ENCODE measurements at places on chromosomes 2 and 18.

- DNase-seq = no peak
These were observed 234.4 kb downstream of the SOCS6 start for GRCh38 chr18:70523035-70523791.

- DNase-seq = no peak
These were observed 89.3 kb downstream of the ARMC9 start for GRCh38 chr2:231287696-231288095.

- DNase-seq = no peak
These were observed 44.1 kb downstream of the ERBB4 start for GRCh38 chr2:212494418-212495020.

- no peak for DNase-seq
These were observed 24.8 kb upstream of the LMAN1 start for GRCh38 chr18:59383851-59384250.

DNA sequence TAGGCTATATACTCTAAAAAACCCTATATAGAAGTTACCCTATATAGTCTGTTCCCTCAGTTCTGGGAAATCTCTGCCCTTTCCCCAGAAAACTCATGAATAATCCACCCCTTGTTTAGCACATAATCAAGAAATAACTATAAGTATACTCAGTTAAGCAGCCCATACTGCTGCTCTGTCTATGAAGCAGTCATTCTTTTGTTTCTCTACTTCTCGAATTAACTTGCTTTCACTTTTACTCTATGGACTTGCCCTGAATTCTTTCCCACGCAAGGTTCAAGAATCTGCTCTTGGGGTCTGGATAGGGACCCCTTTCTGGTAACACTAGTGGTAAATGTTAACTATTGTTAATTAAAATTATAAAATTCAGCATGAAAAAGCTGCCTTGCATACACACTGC is 17.4 kb upstream of the AP1S3 start:
- DNase-seq = no peak

DNA sequence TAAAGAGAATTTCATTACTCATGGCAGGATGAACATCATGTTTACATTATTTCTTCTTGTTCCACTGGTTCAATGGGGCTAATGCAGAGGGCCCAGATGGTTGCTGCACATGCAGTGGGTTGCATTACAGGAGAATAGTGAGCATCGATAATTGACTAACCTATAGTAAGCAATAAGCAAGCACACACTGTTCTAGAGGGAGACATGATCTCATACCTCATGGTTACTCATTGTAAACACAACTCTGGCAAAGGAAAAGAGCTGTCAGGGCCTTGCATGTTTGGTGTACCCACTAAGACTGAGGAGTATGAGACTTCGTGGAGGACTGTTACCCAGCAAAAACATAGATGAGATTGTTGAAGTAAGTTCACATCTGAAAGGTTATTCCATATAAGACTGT is 885.6 kb upstream of the VRK2 start:
- no peak for DNase-seq

- DNase-seq = no peak
These were observed 397.4 kb downstream of the RND3 start for GRCh38 chr2:150090031-150090430.

DNA sequence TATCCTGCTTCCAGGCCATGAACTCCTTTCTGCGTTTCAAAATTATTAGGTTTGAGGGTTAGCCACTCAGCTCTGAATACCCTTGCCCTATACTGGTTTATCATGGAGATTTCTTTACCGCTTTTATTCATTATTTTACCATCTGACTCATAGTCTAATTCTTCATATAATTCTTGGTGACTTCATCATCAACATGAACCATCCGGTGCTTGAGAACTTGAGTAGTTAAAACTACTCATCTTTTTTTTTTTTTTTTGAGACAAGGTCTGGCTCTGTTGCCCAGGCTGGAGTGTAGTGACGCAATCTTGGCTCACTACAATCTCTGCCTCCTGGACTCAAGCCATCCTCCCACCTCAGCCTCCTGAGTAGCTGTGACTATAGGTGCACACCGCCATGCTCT is 94.2 kb upstream of the LHCGR start:
- DNase-seq = no peak

DNA sequence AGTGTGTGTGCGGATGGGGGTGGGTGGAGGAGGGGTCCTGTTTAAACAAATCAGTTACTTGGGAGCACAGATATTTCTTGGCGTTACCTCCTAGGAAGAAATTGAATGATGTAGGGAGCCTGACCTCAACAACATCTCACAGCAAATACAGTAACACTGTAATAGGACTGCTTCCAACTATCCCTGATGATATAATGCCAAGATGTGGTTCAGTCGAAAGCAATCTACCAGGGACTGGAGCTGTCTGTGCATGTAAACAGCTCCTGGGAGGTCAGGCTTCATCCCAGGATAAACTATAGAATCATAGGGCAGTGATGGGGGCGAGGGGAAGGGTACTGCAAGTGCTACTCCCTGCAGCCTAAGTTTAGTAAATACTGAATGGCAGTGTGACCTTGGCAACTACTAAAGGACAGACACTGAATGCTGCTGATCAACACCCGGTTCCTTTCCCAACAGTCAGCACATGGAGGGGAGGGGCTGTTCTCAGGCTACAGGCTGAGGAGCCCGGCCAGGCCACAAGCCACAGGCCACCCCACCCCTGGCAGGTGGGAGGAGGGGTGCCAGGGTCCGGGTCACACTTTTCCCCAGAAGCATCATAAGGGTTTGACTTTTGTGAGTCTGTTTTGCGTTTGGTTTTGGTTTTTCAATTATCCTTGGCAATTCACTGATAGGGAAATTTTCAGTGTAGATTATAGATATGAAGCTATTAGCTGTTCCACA is 85.3 kb upstream of the ZNF397 start:
- no peak for DNase-seq

- no peak for DNase-seq
These were observed 65.6 kb upstream of the REV1 start for GRCh38 chr2:99555404-99555803.

DNA sequence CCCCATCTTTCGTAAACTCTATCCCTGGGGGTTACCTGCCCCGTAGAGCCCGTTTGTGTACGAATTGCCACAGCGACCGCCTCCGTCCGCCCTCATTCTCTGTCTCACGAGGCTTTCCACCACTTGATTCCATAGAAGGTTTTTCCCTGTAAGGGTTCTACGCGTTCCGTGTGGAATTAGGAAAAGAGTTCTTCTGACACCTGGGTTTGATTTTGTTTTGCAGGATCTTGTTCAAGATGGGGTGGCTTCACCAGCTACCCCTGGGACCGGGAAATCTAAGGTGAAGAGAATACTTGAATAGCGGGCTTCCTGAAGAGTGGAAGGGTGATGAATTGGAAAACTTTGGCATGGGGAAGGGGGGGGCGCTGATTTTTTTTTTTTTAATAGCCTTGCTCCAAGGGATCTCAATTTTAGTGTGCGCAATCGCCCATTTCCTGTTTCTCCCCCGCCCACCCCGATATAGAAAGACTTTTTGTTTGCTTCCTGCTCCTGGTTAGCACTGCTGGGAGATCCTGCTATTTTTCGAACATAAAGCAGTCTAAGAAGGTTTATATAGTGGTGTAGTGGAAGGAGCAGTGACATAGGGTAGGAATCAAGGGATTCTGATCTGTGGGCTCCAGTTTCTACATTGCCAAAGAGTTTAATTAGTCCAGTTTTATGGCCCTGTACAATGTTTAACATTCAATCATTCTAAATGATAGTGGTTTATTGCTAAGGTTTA is 564 bp downstream of the GCC2 start:
- no peak for DNase-seq

DNA sequence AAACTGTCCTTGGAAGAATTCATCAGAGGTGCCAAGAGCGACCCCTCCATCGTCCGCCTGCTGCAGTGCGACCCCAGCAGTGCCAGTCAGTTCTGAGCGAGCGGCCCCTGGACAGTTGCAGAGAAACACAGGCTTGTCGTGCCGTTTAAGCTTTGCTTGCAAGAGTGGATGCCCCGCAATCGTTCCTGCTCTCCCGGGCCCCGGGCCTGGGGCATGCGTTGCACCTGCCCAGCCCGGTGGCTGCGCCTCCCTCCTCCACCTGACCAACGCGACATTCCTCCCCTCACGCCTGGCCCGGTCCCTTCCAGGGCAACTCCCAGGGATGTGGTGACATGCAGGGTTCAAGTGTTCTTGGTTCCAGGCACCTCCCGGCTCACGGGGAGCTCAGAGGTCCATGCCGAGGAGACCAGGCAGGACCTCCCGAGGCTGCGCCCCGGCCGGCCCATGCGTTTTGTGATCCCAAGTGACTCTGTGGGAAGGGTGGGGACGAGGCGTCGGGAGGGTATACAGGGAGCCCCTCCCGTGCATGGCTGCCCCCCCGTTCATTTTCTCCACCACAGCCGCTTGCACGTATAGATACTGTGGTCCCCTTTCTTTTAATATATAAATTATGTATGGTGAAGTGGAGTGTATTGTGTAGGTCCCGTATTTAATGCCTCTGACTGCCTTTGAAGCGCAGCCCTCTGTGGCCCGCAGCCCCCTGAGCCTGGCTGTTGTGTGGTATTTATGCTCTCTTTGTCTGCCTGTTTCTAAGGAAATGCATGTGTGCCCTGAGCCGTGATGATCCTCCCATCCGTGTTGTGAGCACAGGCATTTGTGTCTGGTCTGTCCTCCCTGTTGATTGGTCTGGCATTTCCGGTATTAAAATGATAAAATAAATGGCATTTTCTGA is 21.2 kb downstream of the ODC1 start:
- DNase-seq = no peak

DNA sequence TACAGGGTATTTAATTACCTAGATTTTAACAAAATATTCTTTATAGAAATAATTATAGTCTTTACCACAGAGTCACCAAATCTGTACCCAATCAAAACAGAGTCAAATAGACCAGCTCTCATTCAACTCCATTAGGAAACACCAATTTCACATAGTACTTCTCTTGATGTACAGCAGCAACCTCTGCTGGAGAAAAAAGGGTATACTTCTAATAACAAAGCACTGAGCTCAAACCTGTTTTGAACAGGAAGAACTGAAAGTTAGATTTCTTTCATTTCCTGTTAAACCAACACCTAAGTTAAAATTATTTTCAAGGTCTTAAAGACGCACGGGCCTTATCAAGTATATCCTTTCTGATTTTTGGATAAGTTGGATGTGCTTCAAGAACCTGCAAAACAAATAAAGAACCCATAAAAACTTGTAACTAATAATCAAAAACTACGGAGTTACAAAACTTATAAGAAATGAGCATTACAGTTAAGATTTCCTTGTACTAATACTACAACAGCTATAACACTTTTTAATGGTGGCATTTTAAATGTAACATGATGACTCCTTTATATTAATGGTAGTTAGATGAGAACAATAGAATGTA is 79.0 kb downstream of the TTC21B start:
- no peak for DNase-seq

GRCh38 chr2:236120829-236121228 is 47.4 kb downstream of the GBX2 start:
- no peak for DNase-seq

GRCh38 chr2:134283661-134284060 is 29.8 kb downstream of the MGAT5 start:
- DNase-seq = no peak

DNA sequence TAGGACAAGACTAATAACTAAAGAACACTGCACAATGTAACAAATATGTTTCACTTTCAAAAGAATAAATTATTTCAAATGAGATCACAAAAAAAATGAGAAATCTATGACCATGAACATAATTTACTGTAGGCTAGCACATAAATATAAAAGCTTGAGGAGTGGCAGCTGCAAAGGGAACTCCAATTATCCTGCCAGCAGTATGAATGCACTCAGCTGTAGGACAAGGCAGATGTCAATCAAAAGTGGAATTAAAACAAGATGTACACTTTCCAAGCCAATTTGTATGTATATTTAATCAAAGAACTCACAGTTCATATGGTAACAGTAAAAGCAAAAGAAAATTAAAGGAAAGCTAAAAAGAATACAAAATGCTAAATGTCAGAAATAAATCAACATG is 76.6 kb upstream of the NCKAP5 start:
- no peak for DNase-seq

- DNase-seq = no peak
These were observed 692 bp upstream of the TSHZ1 start for GRCh38 chr18:75209951-75210258.

DNA sequence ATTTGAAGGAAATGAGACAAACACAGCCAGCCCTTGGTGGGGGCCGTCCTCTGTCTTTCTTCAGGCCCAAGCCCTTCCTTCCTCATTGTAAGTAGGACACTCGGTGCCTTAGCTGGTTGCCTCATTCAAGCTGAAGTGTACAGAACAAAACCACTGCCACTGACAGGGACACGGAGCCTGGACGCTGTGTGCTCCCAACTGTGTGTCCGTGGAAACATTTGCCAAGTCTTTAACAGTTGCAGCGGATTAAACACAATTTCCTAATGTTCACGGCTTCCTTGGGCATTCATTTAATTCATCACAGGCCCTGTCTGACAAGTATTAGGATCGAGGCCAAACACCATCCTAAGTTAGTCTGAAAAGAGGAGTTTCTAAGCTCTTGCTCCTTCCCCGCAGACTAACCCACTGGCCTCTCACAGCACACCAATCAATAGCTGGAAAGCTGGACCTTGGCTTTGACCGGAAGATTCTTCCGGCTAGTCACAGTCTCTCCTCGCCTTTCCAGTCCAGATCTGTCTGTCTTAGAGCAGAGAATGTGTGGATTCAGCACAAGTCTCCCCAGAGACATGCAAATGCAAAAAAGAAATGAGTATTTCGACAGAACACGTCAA is 68.7 kb upstream of the ACSL3 start:
- DNase-seq = no peak

- DNase-seq = no peak
These were observed 30.9 kb downstream of the LONRF2 start for GRCh38 chr2:100291152-100291970.

GRCh38 chr2:212904646-212905045 is 246.8 kb downstream of the IKZF2 start:
- DNase-seq = no peak

GRCh38 chr18:49898421-49898820 is 85.1 kb upstream of the ACAA2 start:
- DNase-seq = peak; percentile 9

GRCh38 chr2:37549598-37549997 is 121.8 kb downstream of the CDC42EP3 start:
- DNase-seq = no peak

GRCh38 chr2:3780477-3781402 is 77.4 kb downstream of the DCDC2C start:
- DNase-seq = peak; percentile 30

DNA sequence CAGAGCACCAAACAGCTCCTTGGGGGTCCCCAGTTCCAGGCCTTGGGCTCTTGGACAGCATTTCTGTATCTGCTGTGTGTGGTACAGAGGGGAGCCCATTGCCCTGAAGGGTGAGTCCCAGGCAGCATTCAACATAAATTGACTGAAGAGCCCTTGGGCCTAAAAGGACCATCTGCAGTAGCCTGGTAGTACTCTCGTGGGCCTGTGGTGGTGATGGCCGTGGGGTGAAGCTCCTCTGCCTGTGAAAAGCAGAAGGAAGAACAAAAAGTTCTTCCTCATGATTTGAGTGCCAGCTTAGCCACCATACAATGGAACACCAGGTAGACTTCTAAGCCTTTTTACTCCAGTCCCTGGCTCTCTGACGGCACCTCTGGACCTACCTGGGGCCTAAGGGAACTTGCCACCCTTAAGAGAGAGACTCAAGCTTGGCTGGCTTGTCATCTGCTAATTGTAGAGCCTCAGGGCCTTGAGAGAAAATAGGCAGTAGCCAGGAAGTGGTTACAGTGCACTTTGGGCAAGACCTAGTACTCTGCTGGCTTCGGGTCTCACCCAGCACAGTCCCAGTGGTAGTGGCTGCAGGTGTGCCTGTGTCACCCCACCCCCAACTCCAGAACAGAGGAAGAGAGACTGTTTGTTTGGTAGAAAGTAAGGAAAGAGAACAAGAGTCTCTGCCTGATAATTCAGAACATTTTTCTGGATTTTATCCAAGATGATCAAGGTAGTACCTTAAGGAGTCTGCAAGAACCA is 84.6 kb upstream of the CERS6 start:
- DNase-seq = no peak

- no peak for DNase-seq
These were observed 225.8 kb upstream of the ZNF804A start for GRCh38 chr2:184372484-184372883.

Measured in stimulated activated CD4-positive, alpha-beta T cell treated with anti-CD3 and anti-CD28 coated beads, Interleukin-15, amount 100 ng/mL, for 1 hour (primary cell).